T-helper 22 cell (primary cell): ENCODE measurements at places on chromosomes 11 and 22.

DNA sequence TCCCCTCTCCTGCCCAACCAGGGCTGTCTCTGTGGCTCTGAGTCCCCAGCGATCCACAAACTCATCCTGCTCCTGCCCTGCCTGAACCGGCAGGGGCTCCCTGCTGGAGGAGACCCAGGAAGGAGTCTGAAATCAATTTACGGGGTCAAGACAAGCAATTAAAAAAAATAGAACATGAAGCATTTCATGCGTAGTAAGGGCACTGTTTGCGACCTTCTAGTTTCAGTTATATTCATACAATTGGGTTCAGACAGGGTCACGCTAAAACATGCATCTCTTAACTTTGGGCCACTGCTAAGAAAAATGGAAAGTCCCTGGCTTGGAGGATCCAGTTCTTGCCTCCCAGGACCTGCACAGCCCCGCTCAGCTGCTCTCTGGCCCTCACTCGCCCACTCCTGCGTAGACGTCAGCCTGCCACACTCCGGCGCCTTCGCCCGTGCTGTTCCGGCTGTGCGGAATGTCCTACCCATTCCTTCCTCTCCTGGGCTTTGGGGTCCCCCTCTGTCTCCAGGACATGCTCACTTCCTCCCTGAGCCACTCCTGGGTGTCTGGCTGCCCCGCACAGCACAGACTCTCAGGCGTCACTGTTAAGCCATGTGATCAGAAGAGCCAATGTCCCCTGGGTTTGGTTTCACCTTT is 12.8 kb downstream of the NFAM1 start:
- no peak for DNase-seq

- DNase-seq = no peak
Observed at GRCh38 chr11:86888164-86889000, 66.8 kb downstream of the FZD4 start.

- DNase-seq = no peak
Observed at GRCh38 chr11:2581151-2581930, 118.5 kb downstream of the KCNQ1OT1 start.

GRCh38 chr11:60129853-60130252 is 41.4 kb downstream of the MS4A2 start:
- DNase-seq = no peak

GRCh38 chr11:73152861-73153483 is 10.9 kb upstream of the FCHSD2 start:
- DNase-seq = no peak

- no peak for DNase-seq
Observed at GRCh38 chr11:64241491-64242374, 838 bp downstream of the FKBP2 start.

DNA sequence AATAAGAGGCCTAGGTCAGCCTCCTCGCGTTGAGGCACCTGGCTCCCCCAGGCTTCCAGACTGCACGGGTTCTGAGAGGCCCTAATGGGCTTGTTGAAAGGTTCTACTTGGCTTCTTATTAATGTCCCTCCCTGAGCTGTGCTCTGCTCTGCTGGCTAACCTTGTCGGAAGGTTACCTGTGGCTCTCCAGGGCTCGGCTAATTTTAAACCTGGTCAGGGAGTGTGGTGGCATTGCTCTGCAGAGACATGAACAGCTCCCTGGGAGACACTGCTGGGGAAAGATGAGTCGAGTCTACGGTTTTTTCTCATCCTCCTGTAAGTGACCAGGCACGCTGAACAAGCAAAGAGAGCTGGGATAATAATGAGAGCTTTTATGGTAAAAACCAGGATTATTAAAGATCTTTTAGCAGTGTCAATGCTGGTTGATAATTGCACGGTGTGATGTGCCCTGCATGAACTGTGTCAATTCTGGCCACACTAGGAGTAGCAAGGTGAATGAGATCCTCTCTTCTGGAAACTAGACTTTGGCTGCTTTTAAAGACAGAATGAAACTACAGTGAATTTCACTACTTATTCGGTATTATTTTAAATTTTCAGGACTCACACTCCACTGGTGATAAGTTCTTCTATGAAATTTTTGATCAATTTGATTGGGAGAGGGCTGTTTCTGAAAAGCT is 70.7 kb downstream of the TEAD1 start:
- DNase-seq = no peak
